Umbilical cord (tissue), 2 donors: ENCODE measurements at places on chromosomes 13 and 19.

- no peak for DNase-seq
Observed at GRCh38 chr13:32923725-32924124, 92.5 kb upstream of the KL start.

- peak; percentile 45 for DNase-seq
Observed at GRCh38 chr13:91805605-91806004, 407.2 kb downstream of the GPC5 start.

DNA sequence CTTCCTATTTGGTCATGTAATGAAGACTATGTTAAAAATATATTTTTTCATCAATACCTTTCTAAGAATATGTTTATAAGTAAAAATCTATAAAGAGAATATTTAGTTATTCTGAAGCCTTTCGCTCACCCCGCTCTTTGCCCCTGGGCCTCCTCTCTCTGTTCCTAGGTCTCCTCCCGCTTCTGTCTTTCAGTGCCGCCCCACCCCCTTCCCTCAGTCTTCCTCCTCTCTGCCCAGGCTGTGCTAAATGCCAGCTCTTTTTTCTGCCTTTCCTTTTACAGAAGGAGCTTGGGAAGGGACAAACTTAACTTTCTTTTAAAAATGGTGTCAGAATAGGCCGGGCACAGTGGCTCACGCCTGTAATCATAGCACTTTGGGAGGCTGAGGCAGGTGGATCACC is 22.8 kb downstream of the HIF3A start:
- DNase-seq = no peak

DNA sequence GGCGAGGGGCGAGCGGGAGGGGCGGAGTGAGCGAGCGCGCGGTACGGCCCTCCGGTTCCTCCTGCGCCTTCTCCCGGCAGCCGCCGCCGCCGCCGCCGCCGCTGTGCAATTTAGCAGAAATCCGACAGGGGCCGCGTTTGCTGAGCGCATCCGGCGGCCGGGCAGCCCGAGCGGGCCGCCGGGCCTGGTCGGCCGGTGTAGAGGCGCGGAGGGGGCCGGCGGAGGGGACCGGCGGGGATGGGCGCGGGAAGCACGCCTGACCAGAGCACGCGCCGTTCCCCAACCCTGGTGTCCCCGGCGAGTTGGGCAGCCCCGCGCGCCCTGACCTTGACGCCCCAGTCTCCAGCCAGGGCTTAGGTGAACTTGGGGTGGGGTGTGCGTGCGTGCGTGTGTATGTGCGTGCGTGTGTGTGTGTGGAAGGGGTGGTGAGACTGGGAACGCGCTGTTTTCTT is 144.5 kb upstream of the ZNF536 start:
- peak; percentile 63 for DNase-seq

- peak; percentile 92 for DNase-seq
Observed at GRCh38 chr13:30690282-30691188, 44.8 kb upstream of the ALOX5AP start.

- DNase-seq = no peak
Observed at GRCh38 chr13:99545979-99546378, 44.7 kb downstream of the TM9SF2 start.

- DNase-seq = peak; percentile 63
Observed at GRCh38 chr19:13718733-13719132, 45.6 kb upstream of the MRI1 start.

- DNase-seq = no peak
Observed at GRCh38 chr13:30192320-30193093, 114.8 kb downstream of the KATNAL1 start.

DNA sequence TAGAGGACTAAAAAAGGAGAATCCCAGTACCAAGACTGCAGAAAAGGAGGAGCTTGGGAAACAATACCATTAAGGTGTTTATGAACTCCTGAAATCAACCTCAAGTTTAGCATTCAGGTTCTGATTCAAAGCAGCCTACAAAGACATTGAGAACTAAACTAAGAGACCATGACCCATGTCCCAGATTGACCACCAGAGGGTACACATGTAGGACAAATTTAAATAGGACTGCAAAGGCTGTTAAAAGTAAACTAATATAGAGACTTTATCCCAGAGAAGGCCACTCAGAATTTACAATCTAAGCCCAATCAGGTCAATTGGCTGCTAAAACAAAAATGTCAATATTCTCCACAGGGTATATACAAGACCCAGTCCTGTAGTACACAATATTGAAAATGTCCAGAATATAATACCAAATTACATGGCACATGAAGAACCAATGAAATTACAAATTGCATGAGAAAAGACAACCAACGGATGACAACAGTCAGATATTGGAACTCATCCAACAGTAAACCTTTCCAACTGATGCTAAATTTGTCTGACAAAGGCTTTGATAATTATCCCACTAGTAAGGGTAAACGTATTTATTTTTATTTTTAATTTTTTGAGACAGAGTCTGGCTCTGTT is 682.4 kb downstream of the UQCRFS1 start:
- no peak for DNase-seq

DNA sequence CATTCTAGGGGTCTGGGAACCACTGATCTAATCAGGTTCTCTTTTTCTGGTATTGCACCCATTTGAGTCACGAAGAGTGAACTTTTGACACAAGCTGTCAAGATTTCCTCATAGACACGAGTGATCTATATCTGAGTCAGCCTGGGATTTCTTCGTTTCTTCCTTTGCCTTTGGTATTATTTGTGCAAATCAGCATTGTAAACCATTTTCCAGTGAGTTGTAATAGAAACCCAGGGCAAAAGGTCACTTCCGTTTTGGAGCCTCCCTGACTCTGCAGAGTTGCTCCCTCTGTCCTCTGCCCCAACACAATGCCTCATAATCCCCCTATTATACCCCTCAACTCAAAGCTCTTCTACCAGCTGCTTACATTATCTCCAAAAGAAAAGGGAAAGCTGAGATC is 615.1 kb downstream of the EFNB2 start:
- no peak for DNase-seq

DNA sequence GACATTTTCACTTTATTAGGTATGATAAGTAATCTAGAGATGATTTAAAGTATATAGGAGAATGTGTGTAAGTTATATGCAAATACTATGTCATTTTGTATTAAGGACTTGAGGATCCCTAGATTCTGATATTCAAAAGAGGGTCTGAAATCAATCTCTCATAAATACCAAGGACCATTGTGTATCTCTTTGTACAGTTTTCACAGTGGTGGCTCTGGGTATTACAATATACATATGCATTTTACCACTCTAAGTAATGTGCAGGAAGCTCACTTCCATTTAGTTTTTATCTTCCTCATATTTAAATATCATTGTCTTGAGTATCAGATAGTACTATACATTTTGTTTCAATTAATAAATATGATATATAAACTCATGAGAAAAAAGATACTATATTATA is 862.6 kb upstream of the PCDH20 start:
- no peak for DNase-seq

DNA sequence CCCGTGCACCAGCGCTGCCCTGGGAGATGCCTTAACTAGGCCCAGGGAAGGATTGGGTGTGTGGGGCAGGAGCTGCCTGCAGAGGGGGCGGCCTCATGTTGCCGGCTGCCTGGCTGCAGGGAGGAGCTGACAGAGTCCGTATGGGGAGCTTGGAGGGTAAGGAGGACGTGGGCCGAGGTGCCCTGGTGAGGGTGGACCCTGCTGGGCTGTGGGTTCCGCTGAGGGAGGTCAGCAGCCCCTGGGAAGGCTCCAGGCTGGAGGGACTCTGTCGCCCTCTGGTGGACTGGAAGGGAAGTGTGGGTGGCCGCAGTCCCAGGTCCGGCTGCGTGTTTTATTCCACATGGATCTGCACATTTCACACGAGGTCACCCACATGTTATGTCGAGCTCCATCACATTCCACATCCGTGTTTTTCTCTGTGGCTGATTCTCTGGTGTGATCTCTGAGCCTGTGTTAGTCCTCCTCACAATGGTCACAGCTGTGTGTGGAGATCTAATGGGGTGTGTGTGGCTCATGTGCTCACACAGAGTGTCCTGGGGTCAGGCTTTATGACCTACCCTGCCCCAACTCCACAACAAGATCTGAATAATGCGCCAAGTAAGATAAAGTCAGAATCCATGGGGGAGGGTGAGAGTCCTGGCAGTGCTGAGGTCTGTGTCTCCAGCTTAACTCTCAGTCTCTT is 1.8 kb upstream of the CEACAM8 start:
- DNase-seq = no peak

DNA sequence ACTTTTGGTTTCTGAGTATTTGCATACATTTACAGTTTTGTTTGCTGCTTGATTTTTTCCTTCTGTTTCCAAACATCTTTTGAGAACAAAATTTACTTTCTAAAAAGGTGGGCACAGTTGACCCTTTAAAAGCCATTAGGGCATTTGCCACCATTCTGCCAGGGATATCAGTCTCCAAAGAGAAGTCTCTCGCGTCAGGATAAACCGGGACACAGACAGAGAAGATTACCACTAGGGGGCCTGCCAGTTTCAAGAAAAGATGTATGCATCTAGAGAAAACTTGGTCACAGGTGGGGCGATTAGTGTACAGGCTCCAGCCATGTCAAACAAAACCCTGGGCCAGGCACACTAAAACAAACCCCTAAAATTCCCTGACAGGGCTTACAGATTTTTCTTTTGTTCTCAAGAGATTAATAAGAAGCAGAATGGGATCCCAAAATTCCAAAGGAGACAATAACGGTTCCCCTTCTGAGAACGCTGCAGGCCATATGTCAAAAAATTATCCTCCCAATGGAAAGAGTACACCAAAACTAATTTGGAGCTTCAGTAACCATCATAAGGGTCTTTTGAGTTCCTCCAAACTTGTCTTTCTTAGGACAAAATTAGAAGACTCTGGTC is 10.7 kb upstream of the PABPC3 start:
- peak; percentile 45 for DNase-seq

DNA sequence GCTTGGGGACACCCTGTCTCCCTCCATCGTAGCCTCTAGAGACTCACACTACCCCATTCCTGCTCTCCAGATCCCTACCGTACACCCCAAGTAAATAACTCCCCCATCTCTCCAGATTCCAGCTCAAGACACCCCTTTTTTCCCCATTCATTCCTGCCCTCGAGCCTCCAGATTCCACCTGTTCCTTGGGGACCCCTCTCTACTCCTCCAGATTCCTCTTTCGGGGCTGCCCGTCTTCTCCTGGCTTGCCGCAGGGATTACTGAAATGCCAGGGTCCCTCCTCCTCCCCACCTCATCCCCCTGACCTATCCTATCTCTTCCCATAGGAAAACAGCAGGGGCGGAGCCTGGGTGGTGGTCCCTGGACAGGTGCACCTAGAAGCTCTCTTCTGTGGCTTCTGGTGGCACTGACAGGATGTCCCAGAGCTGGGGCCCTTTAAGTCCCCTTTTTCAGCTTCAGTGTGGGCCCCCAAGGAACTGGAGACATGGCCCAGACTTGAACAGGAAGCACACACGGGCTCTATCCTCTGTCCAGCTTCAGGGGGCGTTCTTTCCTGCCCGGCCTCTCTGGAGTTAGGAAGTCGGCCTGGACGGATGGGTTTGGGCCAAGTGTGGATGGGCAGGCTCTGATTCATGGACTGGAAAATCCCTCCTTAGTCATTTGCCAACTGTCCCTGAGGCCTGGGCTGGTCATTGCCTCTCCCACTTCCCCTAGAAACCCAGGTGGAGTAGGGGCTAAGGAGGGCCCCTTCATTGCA is 1.2 kb downstream of the ZSWIM4 start:
- DNase-seq = peak; percentile 80

DNA sequence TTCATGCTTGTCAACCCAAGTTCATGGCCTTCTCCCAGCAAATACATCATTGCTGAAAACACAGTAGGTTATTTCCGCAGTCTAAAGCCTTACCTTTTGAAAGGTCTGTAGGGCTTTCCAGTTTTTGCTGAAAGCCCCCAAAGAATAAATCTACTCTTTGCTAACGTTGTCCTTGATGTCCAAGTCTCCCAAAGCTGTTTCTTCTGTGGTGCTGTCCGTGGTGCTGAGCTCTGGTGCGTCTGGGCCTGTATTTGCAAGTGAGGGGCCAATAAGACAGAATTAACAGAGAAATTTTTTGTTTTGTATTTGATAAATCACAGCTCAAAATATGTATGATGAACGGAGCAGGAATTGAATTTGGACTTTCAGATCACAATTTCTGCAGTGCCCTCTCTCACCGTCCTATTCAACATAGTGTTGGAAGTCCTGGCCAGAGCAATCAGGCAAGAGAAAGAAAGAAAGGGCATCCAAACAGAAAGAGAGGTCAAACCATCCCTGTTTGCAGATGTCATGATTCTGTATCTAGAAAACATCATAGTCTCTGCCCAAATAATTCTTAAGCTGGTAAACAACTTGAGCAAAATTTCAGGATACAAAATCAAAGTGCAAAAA is 9.8 kb upstream of the LGALS16 start:
- DNase-seq = peak; percentile 2

DNA sequence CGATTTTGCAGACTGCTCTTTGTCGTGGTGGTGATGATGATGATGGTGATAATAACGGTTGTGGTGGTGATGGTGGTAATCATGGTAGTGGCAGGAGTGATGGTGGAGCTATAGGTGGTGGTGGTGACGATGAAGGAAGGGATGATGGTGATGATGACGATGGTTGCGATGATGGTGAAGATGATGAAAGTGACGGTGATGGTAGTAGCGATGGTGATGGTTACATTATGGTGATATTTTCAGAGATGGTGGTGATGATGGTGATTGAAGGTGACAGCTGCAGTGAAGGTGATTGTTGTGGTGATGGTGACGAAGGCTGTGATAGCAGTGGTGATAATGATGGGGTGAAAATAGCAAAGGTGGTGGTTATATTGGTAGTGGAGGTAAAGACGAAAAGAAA is 2.1 kb upstream of the ADGRE3 start:
- no peak for DNase-seq

DNA sequence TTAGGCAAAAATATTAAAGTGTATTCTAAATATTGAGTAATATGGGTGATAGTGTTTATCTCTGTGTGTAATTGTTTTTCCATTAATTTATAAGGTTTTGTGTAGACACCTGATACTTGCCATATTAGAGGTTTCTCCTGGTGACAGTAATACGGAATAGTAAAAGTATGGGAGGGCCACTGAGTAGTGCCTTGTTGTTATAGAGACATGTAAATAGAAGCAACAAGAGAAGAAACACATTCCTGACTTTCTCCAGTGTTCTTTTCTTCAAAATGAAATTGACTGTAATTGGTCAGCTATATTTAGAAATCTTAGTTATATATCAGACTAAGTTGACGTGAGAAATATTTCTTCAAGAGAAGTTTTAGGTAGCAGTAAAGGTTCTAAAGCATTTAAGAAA is 18.5 kb downstream of the RNASEH2B start:
- DNase-seq = no peak

- no peak for DNase-seq
Observed at GRCh38 chr19:40685563-40685962, 4.9 kb downstream of the NUMBL start.

GRCh38 chr13:66716538-66716937 is 513.6 kb downstream of the PCDH9 start:
- no peak for DNase-seq

- DNase-seq = no peak
Observed at GRCh38 chr19:10152100-10152499, 32.4 kb upstream of the EIF3G start.

DNA sequence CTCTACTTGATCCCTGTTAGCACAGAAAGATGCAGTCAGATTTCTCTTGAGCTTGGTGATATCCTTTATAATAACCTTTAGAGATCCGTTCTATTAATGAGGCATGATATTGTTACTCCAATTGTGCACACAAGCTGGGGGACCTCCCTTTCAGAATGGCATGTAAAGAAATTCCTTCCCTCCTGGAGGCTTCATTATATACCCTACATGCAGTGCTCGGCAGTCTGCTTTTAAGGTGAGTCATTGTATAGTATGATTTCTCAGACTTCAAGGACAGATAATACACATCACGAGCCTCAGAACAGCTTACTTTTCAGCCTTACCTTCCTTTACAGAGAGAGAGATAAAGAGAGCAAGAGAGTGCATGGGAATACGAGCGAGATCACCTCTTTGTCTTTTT is 261.3 kb downstream of the ATP8A2 start:
- no peak for DNase-seq

GRCh38 chr19:10291554-10292205 is 1.9 kb downstream of the ICAM5 start:
- no peak for DNase-seq
